ENCODE measurements at places on chromosomes 2 and 18. TPM values are rescaled to one million over a fixed set of nuclear protein-coding genes. Genes with fewer than 3 reads are reported as not detected.

DNA sequence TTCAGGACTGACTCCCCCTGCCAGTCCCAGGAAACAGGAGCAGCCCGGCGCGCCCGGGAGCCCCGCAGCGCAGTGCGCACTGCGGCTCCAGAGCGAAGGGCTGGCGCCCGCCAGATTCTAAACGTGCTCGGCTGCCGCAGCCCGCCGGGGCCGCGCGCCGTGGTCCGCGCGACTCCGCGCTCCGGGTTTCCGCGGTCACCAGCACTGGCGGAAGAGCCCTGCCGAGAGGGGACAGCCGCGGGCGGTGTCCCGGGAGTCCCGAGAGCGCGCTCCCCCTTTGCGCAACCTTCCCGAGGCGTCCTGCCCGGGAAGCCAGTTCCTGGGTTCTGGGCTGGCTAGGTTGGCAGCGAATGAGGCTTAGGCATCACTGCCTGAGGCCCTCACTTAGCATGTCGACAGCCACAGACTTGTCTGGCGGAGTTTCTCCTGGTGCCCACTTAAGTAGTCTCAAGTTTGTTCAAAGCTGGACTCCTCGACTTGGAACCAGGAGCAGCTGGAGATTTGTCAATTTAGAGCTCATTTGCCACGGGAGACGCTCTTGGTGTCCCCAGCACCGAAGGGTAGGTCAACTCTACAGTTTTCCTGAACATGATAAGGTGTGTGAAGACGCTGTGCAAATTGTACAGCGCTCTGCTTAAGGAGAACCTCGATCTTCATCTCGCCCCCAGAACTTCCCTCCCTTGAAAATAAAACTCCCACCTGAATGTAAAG, 1.5 kb upstream of the VSNL1 start:
- H3K4me1 ChIP-seq = peaks cover 23% of the 10 kb centered on the region
- DNase-seq = no peak
- H3K27ac ChIP-seq = peak overlapping the region; percentile 69
- H3K27me3 ChIP-seq = no peaks in the 10 kb centered on the region

DNA sequence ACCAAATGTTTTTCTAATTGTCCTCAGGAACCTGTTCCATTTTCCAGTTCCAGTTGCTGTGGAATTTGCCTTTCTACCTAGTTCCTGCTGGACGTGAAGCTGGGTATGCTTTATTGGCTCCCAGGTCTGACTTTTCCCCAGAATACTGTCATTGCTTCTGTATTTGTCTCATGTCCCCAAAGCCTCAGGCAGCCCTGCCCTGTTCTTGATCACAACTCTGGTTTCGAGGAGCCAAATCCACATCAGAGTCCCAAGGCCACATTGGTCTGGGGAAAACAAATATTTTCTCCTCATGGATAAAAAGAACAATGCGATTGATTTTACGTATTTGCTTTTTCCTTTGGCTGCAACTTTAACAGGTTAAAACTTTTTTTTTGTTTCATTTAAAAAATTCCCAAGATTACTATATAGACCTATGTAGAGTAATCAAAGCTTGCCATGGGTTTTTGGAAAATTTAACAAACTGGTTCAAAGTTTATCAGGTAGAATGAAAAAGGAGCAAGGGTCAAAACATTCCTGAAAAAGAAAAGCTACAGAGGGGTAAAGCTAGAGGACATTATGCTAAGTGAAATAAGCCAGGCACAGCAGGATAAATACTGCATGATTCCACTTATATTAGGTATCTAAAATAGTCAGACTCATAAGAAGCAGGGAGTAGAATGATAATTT, 85.2 kb downstream of the MDH1 start:
- DNase-seq = no peak
- H3K4me3 ChIP-seq = no peak overlapping the region
- H3K27ac ChIP-seq = no peak overlapping the region
- peaks cover under 1% of the 10 kb centered on the region for H3K4me1 ChIP-seq

- H3K27me3 ChIP-seq = no peaks in the 10 kb centered on the region
- no peak overlapping the region for H3K4me3 ChIP-seq
- H3K36me3 ChIP-seq = no peaks in the 10 kb centered on the region
- H3K4me1 ChIP-seq = peaks cover 11% of the 10 kb centered on the region
Measured at GRCh38 chr2:88036606-88037005, 19.0 kb downstream of the KRCC1 start.

DNA sequence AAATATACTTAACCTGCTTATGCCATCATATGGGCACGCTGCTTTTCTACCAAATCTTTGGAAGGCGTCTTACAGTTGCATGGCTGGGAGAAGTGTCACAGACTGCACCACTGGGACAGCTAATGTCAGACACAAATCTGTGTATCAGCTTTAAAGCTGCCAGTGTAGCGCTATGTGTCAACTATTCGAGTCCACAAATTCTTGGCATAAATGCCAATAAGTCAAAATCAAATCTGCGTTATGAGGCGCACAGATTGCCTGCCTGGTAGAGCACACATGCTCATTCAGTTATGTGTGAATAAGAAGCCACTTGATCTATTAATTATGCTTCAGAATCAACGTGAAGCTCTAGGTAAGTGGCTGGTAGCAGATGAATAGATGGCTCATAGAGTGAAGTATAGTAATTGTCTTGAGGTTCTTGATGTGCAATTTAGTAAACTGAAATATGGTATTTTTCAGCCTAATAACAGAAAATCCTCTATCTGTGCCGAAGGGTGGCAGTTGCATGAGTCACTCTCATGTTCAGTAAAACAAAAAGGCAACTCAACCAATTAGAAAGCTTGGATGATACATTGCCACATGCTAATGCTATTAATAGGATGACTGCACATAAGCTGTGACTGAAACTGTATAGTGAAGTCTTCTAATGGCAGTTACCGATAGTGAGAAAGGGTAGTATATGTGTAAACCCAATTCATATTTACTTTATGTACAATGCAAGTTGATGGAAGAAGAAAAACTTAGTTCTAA, 52.0 kb downstream of the DCC start:
- no peaks in the 10 kb centered on the region for H3K27me3 ChIP-seq
- no peaks in the 10 kb centered on the region for H3K36me3 ChIP-seq
- no peak overlapping the region for H3K4me3 ChIP-seq

DNA sequence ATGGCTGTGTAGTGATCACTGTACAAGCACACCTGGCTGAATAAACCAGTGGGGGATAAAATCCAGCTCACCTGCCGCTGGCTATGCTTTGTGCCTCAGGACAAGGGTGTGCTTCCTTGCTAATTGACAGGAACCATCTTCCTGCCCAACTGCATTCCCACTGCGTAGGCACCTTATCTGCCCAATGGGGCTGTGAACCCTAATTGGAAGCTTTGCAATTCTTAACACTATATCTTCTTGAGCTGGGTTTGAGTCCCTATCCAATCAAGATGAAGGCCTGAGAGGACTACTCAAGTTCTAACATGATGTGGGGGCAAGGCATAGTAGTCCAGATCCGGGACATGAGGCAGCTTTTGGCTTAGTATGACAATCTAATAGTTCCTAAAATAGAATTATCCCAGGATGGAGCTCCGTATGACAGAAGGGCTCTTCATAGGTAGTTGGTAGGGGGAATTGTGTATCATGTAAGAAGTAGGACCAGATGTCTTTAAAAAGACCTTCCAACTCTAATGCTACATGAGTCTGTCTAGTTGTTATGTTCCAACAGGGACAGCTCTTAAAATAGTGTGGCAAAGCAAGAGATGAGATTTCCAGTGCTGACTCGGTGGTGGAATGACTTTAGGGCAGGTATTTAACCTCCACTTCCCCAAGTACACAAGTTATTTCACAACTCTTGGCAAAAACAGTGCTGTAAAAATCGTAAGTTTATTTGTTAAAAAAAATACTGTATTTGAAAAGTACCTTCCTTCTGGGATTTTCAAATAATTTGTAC, 2.3 kb upstream of the TMEM150A start:
- DNase-seq = peak; percentile 64
- peak overlapping the region; percentile 93 for H3K27ac ChIP-seq
- H3K4me1 ChIP-seq = peaks cover 75% of the 10 kb centered on the region
- peak overlapping the region; percentile 84 for H3K4me3 ChIP-seq
- no peaks in the 10 kb centered on the region for H3K27me3 ChIP-seq
- H3K36me3 ChIP-seq = no peaks in the 10 kb centered on the region

DNA sequence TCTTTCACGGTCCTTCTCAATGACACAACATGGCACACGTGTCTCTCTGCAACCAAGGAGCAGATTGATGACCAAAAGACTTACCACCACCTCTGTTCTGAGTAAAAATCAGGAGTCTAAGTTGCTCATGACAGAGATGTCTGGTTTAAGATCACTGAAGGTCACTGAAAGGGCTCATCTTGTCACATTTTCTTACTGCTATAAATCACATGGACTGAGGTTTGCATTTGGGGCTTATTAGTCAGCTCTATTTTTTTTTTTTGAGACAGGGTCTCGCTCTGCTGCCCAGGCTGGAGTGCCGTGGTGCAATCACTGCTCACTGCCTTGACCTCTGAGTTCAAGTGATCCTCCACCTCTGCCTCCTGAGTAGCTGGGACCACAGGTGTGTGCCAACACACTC, 19.4 kb downstream of the CFLAR start:
- peaks cover 72% of the 10 kb centered on the region for H3K36me3 ChIP-seq
- H3K4me3 ChIP-seq = no peak overlapping the region
- H3K27me3 ChIP-seq = no peaks in the 10 kb centered on the region
- H3K27ac ChIP-seq = peak overlapping the region; percentile 100

GRCh38 chr2:55846426-55846825, 77.2 kb downstream of the EFEMP1 start:
- no peak overlapping the region for H3K4me3 ChIP-seq
- no peak overlapping the region for H3K27ac ChIP-seq
- H3K36me3 ChIP-seq = no peaks in the 10 kb centered on the region
- no peaks in the 10 kb centered on the region for H3K27me3 ChIP-seq
- no peak for DNase-seq

- no peak for DNase-seq
- peak overlapping the region; percentile 39 for H3K4me3 ChIP-seq
- no peaks in the 10 kb centered on the region for H3K27me3 ChIP-seq
Measured at GRCh38 chr2:211900000-211900399, 638.6 kb downstream of the ERBB4 start.

DNA sequence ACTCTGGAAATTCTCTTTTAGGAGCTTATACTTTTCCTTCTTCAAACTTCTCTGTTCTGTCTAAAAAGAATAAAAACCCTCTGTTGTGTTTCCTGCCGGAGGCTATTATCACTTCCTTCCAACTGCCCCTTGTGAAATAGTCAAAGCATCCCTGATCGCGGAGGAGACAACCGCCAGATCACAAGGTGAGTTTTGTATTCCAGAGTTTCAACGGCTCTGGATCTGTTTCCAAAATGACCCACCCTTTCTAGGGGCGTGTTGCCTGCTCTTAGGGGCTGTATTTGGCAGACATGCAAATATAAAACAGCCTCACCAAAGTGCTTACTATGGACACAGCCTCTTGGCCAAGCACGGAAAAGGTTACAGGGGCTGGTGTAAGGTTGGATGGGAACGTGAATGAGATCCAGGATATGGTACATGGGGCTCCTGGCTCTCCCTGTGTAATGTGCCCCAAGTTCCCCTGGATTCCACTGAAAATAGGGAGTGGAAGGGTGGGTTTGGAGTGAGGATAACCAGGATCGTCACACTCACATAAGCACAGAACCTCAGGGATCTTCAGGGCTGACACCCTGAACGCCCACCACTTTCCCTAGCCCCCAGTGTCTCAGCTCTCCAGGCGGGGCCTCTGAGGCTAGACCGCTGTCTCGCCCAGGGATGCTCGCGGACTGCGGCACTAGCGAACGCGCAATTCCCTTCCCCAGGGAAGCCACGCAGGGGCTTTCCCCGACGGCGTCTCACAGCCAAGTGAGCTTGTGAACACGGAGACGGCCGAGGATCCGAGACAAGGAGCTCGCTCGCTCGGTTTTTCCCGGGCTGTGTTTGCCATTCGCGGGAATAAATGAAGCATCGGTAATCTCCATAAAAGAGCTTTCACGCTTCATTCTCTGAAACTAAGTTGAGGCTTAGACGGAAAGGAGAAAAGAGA, 14.4 kb downstream of the EN1 start:
- H3K27me3 ChIP-seq = no peaks in the 10 kb centered on the region
- no peak overlapping the region for H3K4me3 ChIP-seq
- no peaks in the 10 kb centered on the region for H3K36me3 ChIP-seq
- H3K4me1 ChIP-seq = peaks cover 34% of the 10 kb centered on the region

GRCh38 chr18:56389190-56389589, 249.2 kb downstream of the TXNL1 start:
- no peaks in the 10 kb centered on the region for H3K4me1 ChIP-seq
- H3K27me3 ChIP-seq = no peaks in the 10 kb centered on the region
- DNase-seq = no peak
- no peak overlapping the region for H3K4me3 ChIP-seq
- H3K36me3 ChIP-seq = no peaks in the 10 kb centered on the region

- H3K36me3 ChIP-seq = no peaks in the 10 kb centered on the region
- no peak overlapping the region for H3K4me3 ChIP-seq
- no peak overlapping the region for H3K27ac ChIP-seq
- H3K27me3 ChIP-seq = no peaks in the 10 kb centered on the region
- no peaks in the 10 kb centered on the region for H3K4me1 ChIP-seq
- DNase-seq = no peak
Measured at GRCh38 chr18:76963936-76964335, 141.6 kb downstream of the ZNF236 start.

GRCh38 chr2:137886083-137886831, 78.0 kb upstream of the HNMT start:
- no peaks in the 10 kb centered on the region for H3K4me1 ChIP-seq
- no peak overlapping the region for H3K4me3 ChIP-seq
- H3K27me3 ChIP-seq = no peaks in the 10 kb centered on the region
- H3K27ac ChIP-seq = no peak overlapping the region
- no peak for DNase-seq

DNA sequence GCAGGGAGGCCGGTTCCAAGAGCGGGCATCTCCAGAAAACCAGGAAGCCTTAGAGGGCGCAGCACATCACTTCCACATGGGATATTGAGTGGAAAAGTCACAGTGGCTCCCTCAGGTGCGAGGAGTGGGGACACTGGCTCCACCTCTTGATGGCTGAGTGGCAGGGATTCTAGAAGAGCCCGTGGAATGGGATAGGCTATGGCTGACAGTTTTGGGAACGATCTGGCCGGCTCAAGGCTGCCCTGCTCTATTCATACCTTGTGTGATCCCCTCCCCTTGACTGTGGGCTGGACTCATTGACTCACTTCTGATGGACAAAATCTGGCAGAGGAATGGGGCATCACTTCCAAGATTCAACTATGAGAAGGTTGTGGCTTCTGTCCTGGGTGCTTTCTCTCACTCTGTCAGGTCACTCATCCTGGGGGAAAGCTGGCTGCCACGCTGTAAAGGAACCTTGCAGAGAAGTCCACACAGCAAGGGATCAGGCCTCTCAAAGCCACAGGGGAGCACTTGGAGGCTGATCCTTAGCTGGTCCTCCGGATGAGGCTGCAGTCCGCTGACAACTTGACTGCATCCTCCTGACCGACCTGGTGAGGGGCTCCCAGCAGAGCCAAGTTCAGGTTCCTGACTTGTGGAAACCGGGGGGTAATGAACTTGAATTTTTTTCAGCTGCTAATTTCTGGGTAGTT, 46.7 kb upstream of the HS6ST1 start:
- H3K36me3 ChIP-seq = no peaks in the 10 kb centered on the region
- H3K27ac ChIP-seq = no peak overlapping the region
- H3K4me1 ChIP-seq = no peaks in the 10 kb centered on the region
- H3K4me3 ChIP-seq = no peak overlapping the region
- H3K27me3 ChIP-seq = no peaks in the 10 kb centered on the region
- DNase-seq = no peak

The FAM117B gene
- total RNA-seq = 1.6 TPM

The GAL3ST2 gene
- total RNA-seq = not detected

The PDCD1 gene
- not detected for total RNA-seq

The SLC39A6 gene
- 19.0 TPM for total RNA-seq

The GULP1 gene
- total RNA-seq = 16.4 TPM

Data from gastrocnemius medialis (tissue), 4 donors.